Muscle of arm (tissue), 14 donors: ENCODE measurements at places on chromosomes 6 and 20.

GRCh38 chr20:52263757-52264156 is 72.2 kb upstream of the ZFP64 start:
- no peak for DNase-seq

DNA sequence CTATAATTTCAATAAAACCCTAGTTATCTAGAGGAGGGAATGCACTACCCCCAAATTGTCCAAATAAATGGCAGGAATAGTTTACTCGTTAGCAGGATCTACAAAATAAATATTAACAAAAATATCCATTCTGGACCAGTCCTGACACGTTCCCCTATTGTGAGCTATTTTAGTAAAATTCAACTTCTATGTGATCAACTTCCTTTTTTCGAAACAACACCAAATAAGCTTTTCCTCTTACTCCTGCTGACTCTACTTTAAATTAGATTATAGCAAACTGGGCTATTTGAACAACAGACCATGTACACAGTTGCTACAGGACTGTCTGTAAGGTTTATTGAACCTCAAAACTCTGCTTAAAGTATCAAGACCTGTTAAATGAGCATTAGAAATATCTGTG is 154.3 kb downstream of the IPCEF1 start:
- no peak for DNase-seq

DNA sequence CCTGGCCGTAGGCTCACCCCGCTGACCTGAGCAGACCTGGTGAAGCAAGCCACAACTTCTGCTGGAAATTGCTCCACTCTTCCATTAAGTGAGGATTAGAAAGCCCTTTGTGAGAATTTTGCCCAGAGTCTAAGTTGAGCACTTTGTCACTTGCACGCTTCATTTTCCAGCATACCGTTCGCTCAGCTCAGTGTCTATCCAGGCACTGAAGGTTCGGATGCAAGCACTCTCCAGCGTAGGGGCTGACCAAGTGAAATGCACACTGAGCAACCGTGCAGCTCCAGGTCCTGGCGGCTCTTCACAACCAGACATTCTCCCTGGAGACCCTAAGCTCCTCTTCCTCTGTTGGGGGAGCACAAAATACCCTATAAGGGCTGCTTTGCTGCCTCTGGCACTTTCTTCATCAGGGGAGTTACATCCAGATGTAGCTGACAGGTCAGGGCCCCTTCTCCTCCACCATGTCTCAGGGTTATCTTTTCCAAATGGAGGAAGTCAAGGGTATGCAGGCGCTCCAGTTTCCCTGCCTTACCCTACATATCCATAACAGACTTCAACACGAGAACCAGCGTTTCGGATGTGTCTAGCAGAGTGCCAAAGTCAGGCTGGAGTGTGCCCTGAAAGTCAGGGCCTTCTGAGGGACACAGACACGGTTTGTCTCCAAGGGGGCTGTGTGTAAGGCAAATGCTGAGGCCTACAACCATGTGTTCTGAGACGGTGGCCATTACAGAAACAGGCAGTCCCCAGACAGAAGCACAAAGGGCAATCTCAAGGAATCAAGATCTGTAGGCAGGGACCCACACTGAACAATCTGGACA is 146.7 kb upstream of the AFDN start:
- no peak for DNase-seq

GRCh38 chr6:141513830-141514229 is 618.9 kb upstream of the GJE1 start:
- DNase-seq, result no peak

DNA sequence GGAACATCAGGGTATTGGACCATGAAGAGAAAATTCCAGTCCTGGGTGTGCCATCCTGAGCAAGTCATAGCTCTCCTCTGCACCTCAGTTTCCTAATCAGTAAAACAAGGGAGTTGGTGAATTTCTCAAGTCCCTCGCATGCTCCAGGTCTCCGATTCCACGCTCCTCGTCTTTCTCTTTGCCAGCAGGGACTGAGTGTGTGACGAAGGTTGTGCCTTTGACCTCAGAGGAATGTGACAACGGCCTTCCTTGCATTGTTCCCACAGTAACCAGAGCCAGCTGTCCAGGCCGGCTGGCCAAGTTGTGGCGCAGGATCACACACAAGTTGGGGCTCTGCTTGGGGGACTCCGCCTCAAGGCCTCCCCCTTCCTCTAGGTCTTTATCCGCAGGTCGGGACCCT is 217.3 kb downstream of the ATXN1 start:
- no peak for DNase-seq

DNA sequence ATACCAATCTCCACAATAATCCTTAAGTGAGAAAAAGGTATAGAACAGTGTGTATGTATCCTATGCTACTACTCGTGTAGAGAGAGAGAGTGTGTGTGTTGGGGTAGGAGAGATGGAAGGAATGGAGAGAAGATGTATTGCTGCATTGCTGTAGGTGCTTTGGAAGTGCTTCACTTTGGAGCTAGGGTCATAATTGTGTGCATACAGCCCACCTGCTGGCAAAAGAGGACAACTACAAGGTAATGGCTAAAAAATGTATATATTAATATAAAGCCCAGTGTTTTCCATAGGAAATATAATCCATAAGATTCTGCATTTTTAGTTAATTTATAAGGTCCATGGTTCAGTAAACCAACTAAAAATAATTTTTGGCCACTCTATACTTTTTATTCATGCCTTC is 36.1 kb downstream of the SERAC1 start:
- peak; percentile 4 for DNase-seq

DNA sequence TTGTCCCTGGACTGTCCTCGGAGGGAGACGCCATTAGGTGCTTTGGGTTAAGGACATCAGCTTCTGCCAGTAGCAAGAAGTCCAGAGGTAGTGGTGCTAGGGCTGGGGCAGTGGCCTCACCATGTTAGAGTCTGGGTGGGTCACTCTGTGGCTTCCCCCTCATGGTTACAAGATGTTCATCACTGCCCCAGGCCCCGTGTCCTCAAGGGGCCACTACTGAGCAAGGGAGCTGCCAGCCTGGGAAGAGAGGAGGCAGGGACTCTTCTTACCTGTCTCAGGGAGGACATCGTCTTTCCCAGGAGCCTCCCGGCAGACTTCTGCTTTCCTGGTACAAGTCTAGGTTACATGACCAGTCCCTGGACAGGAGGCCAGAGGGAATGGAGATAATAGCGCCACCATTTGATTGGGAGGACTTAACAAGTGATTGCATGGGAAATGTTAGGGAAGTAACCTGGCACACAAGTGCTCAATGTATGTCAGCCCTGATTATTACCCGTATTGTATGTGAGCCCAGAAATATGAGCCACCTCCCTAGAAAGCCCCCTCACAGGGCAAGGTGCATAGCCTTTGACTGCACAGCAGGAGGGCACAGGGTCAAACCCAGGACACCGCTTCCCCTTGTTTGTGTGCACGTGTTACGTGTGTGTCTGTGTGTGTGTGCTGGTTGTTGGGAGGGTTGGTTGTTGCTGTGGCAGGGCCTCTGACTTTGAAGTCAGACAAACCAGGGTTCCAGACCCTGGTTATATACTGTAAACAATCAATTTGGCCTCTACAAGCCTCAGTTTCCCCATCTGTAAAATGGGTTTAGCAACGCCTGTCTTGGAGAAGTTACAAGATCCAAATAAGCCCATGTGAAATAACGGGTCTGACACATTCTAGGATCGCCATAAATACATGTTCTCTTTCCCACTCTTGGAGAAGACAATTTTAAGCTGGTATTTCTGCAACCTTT is 30.0 kb downstream of the SIRPA start:
- no peak for DNase-seq

GRCh38 chr6:30100585-30101443 is 12.1 kb downstream of the TRIM31 start:
- no peak for DNase-seq

DNA sequence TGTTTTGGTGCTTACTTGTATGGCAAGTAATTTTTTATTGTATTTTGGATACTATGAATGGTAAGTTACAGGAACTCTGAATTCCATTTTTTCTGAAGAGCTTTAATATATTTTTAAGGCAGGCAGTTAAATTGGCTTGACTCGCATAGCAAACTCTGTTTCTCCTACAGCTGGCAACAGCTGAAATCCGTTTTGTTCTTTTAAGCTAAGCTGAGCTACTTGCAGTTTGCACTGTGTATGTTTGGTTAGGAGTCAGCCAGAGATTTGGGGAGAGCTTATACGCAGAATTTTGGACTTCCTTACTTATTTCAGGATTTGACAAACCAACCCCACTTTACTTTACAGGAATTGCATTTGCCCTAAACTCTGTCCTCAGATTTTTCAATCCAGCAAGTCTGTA is 179.1 kb downstream of the COL19A1 start:
- DNase-seq, result no peak

DNA sequence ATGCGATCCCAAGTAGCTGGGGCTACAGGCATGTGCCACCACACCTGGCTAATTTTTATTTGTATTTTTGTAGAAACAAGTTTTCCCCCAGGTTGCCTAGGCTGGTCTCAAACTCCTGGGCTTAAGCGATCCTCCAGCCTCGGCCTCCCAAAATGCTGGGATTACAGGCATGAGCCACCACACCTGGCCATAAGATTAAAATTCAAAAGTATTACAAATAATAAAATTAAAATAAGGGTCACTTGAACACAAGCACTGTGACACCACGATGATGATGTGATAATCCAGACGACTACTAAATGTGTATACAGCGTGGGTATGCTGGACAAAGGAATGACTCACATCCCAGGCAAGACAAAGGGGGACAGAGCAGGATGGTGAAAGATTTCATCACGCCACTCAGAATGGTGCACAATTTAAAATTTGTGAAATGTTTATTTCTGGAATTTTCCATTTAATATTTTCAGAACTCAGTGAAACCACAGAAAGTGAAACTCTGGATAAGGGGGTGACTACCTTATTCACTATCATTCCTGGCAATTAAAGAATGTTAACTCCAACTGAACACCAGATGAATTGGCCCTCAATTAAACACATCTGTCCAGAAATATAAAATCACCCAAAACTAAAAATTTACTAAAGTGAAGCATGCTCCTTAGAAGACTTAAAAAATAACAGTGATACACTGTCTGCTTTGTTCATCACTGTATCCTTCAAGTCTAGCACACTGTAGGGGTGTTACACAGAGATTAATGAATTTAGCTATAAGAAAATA is 13.1 kb downstream of the B4GALT5 start:
- no peak for DNase-seq

DNA sequence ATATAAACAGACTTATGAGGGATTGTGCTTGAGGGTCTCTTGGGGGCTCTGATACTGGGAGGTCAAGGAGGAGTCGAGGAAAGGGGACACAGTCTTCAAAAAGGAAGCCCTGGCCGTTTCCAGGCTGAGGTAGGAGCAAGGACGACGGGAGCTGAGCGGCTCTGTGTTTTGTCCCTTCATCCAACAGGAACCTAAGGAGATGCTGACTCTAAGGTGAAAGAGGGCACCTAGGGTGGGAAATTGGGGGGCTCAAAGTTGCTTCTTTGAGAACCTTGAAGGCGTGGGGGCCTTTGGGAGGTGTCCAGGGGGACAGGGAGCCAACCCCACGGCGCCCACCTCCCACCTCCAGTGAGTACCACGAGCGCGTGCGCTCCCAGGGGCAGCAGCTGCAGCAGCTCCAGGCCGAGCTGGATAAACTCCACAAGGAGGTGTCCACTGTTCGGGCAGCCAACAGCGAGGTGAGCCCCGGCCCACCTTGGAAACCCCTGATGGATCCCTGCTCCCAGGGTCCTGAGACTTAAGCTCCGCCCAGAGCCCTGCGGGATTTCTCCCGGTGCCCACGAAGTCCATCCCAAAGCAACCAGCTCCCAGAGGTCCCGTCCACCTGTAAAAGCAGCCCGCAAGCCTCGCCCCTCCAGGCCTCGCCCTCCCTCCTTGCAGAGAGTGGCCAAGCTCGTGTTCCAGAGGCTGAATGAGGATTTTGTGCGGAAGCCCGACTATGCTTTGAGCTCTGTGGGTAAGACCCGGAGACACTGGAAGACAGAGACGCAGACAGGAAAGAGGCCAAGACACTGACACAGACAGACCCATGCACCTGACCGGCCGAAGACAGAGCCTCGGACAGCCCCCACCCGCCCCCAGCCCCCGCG is 2.9 kb downstream of the SPAG4 start:
- peak; percentile 24 for DNase-seq

GRCh38 chr6:147776631-147777213 is 268.2 kb downstream of the SAMD5 start:
- DNase-seq, result no peak

GRCh38 chr20:62616728-62617621 is 25.3 kb upstream of the SLCO4A1 start:
- peak; percentile 41 for DNase-seq

- DNase-seq, result no peak
Measured at GRCh38 chr6:56724455-56724854, 81.8 kb upstream of the DST start.

- DNase-seq, result no peak
Measured at GRCh38 chr6:42961020-42961470, 491 bp downstream of the GNMT start.

DNA sequence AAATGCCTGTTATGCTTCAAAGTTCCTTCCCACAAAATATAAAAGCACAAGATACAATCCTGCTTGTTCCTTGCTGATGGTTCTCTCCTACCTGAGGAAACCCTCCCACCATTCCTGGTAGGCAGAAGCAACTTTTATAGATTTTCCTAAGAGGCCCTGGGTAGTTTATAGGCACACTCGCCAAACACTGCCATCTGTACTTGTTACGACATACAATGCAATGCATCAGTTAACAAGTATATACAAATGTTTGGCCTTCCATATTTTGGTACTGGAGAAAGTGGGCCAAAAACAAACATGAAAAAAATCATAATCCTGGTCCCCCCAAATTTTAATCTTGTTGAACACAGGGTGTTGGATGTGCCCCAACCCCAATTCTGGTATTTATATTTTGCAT is 16.6 kb downstream of the MCM9 start:
- no peak for DNase-seq

DNA sequence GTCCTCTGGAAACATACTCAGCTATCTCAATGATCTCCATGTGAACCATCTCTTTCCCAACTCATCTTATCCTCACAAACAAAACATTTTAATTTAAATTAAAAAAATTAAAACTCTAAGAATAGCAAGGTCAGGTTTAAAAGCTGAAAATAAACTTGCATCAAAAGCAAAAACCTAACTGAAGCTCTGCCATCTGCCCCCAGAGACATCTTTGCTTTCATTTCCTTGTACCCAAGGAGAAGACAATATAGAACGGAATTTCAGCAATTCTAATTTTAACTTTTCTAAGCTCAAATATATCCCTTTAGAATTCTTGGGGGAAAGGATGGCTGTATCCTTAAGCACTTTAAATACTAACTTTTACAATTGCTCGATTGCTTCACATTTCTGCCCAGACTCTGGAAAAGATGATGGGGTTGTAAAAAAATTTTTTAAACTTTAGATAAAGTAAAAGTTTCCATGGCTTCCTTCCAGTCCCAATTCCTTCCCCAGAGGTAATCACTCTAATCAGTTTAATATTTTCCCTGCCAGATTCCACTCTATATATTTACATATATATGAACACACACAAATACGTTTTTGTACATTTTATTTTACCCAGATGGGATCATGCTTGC is 69.2 kb upstream of the SMIM29 start:
- DNase-seq, result peak; percentile 78

GRCh38 chr6:3429211-3429610 is 27.6 kb downstream of the SLC22A23 start:
- no peak for DNase-seq
